ENCODE measurements at places on chromosomes 11 and 22.

DNA sequence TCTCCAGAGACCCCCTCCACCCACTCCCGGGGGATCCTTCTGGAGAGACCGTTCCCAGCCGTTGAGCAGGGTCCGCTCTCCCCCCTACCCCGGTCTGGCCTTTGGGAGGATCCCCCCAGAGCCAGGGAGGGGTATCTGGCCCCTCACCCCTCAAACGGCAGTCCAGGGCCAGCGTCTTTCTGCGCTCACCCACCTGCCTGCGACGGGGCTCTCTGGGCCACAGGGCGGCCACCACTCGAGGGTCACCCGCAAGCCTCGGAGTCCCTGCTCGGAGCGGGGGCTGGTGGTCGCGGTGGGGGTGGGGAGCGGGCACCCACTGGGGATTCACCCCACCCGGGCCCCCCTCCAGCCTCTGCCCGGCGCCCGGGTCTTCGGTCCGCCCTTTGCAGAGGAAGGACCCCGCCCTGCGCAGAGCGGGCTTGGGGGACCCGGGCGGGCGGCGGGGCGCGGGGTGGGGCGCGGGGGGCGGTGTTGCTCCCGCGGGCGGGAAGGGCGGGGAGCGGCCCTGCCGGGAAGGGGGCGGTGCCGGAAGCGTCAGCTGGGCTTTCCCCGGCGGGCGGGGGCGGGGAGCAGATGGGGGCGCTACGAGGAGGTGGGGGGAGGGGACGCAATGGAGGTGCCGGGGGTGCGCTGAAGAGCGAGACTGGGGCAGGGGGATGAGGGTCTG is 16.6 kb downstream of the CRELD2 start:
- DNase-seq, result no peak

GRCh38 chr11:8746331-8746974 is 63.9 kb downstream of the RPL27A start:
- DNase-seq, result no peak

GRCh38 chr11:107957109-107957588 is 28.9 kb downstream of the RAB39A start:
- DNase-seq, result no peak

GRCh38 chr11:17416492-17416891 is 28.0 kb upstream of the KCNJ11 start:
- DNase-seq, result no peak

- DNase-seq, result no peak
Observed at GRCh38 chr11:23278121-23278520, 417.8 kb upstream of the CCDC179 start.

DNA sequence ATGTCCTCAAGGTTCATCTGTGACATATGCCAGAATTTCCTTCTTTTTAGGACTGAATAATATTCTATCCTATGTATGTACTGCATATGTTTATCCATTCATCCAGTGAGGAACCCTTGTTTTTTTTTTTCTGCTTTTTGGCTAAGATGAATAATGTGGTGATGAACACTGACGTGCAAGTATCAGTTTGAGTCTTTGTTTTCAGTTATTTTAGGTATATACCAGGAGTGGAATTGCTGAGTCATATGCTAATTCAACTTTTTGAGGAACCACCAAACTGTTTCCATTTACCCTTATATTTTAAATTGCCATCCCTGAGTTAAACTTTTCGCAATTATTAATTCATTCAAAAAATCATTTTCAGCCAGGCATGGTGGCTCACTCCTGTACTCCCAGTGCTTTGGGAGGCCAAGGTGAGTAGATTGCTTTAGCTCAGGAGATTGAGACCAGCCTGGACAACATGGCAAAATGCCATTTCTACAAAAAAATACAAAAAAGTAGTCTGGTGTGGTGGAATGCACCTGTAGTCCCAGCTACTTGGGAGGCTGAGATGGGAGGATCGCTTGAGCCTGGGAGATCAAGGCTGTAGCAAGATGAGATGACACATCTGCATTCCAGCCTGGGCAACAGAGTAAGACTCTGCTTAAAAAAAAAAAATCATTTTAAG is 64.2 kb downstream of the MICAL2 start:
- no peak for DNase-seq

DNA sequence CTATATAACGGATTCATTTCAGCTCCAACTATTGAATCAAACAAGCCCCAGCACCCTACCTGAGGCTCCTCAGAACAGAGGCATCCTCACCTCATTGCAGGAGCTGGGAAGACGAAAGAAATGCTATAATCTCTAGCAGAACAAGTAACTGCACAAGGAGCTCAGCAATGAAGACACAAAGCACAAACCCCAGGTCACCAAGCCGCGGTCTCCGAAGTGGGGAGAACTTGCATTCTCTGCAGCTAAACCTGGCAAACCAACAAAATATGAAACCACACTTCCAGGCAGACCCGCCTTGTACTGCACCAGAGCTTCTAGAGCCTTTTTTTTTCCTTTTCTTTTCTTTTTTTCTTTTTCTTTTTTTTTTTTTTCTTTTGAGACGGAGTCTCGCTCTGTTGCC is 21.8 kb upstream of the CD5 start:
- DNase-seq, result no peak

DNA sequence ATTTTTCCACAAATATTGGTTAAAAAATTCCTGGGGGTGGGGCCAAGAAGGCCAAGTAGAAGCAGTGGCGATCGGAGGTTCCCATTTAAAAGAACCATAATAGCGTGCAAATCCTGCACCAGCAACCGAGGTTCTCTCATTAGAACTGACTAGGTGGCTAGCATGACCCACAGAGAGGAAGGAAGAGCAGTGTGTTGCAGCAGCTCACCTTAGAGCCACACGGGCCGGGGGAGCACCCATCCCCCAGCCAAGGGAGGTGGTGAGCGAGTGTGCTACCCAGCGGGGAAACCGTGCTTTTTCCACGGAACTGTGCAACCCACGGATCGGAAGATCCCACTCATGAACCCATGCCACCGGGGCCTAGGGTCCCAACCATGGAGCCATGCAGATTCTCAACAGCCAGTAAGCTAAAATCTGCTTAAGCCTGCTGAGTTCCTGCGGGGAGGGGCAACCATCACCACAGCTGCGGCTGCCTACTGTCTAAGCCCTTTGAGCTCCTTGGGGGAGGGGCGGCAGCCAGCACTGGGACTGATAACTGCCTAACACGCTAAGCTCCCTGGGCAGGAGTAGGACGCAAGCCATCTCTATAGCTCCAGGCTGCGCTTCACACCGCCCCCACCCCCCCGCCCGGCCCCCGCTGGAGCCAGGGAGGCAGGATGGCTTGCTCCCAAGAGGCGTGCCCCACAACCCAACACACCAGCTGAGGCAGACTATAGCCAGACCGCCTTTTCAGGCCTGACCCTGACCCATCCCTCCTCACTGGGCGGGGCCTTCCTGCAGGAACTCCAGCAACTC is 21.0 kb upstream of the HTATIP2 start:
- no peak for DNase-seq

DNA sequence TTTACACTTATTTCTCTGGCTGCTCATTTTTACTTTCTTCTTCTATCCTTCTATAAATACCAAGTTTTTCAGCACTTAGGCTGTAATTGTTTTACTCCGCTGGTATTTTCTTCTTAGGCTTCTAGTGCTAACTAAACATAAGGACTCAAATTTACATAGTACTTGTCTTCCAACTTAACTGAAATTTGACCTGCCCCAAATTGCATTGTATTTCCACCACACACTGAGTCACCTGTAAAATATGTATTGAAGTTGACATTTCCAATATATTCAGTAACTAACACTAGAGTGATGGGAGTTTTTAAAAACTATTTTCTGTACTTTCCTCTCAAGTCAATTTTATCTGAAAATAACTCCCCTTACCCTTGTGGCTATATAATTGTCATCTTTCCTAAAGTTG is 1794.1 kb upstream of the RAG2 start:
- DNase-seq, result no peak

DNA sequence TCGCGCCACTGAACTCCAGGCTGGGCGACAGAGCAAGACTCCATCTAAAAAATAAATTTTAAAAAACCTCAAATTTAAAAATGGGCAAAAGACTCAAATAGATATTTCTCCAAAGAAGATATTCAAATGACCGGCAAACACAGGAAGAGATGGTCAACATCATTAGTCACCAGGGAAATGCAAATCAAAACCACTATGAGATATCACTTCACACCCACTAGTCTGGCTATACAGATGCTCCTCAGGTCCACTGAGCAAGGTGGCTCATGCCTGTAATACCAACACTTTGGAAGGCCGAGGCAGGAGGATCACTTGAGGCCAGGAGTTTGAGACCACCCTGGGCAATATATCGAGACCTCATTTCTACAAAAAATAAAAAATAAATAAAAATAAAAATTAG is 43.3 kb upstream of the SLC35C1 start:
- no peak for DNase-seq

- DNase-seq, result no peak
Observed at GRCh38 chr11:57313788-57314135, 11.0 kb downstream of the TNKS1BP1 start.

DNA sequence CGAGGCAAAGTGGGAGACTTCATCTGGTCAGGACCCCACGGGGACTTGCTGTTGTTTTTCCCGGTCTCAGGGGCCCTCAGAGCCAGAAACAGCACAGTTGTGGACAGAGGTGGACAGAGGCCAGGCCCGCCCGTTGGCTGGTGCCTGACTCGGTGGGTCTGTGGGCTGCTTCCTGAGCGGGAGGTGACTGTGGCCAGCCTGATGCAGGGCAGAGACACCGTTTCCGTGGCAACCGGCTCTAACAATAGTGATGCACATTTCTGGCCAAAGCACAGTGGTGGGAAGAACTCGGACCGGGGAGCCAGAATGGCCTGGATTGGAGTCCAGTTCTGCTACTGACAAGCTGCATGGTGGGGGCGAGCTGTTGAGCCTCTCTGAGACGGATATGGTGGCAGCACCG is 58.7 kb upstream of the ATXN10 start:
- DNase-seq, result no peak

DNA sequence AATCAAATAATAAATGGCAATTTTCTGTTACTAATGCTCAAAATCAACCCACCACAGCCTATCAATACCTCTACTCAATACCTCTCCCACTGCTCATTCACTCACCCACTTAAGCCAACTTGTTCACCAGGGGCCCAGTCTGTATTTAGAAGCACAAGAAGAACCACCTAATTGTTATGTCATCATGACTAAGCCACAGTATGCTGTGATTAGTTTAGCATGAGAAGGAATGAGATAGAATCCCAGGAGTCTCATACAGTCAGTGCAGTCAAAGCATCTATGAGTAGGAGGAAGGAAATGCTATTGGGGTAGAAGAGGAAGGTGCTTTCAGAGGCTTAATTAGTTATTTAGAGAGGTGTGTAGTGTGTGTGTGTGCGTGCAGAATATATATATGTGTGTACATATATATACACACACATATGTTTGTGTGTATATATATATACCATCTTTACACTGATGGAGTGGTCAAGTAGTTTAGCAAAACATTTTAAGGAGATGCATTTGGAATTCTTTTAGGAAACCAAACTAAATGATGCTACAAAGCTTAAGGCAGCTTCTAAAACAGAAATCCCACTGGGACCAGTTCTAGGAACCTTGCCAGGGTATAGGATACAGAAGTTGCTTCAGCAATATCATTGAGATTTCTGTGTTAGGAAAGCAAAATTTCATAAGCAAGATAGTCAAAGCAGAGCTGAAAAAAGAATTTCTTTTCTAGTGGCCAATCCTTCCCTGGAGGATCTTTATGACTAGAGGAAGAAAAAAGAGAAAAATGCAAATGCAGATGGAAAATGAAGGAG is 27.5 kb downstream of the KCNA4 start:
- no peak for DNase-seq

DNA sequence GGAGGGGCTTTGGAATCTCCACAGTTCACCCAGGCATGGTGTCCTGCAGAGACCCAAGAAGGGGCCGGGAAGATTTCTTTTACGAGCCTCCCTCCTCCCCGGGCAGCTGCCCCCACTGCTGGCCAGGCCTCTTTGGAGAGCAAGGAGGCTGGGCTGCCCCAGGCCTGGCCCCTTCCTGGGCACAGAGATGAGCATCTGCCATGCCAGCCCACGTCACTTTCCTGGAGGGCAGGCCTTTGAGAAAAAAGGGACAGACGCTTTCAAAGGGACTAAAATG is 60.5 kb upstream of the FGF3 start:
- no peak for DNase-seq

DNA sequence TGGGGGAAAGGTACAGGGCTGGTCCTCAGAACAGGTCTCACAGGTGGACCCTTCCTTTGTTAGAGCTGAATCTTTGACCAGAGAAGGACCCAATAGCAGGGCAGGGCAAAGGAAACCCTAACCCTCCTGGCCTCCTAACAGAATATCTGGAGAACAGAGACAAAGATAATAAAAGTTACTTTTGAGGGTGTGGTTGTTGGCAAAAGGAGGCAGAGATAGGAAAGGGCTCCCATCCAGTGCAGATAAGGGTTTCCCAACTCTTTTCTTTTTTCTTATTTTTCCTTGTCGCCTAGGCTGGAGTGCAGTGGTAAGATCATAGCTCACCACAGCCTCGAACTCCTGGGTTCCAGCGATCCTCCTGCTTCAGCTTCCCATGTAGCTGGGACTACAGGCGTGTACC is 11.9 kb downstream of the PCSK7 start:
- no peak for DNase-seq

DNA sequence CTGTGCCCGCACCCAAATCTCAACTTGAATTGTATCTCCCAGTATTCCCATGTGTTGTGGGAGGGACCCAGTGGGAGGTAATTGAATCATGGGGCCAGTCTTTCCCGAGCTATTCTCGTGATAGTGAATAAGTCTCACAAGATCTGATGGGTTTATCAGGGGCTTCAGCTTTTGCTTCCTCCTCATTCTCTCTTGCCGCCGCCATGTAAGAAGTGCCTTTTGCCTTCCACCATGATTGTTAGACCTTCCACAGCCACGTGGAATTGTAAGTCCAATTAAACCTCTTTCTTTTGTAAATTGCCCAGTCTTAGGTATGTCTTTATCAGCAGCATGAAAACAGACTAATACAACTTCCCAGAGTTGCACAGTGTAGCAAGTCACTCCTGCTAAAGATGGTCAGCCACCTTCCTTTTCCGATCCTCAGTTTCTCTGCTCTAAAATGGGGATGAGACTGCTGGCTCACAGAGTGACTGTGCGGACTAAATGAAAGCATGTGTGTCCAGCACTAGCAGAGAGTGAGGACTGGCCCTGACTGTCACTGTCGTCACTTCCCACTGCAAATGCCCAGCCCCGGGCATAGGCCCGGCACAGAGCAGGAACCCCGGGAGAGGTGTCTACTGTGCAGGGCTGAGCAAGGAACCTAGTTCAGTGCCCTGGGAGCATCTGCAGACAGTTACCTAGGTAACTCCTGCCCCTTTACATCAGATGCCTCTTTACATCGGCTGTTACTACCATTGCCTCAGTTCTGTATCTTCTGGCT is 9.5 kb downstream of the TSKU start:
- no peak for DNase-seq

DNA sequence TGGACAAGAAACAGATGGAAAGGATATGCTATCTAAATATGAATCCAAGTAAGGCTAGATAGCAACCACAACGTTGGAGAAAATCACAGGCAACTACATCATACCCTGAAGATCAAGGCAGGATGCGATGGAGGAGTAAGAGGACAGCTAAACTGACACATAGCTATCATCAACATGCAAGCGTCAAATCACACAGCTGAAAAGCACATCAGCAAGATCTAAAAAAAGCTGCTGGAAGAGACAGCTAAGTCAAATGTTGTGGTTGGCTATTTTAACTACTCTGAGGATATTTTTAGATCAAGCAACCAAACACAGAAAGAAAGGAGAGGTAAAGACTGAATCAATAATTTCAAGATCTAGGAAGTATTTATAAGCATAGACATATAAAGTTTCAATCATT is 466.9 kb downstream of the BRD1 start:
- no peak for DNase-seq
